Hypothalamus (tissue), 51 donors: ENCODE measurements at places on chromosomes 4 and X.

GRCh38 chr4:60657807-60658206 is 542.3 kb upstream of the ADGRL3 start:
- no peak for DNase-seq

- no peak for DNase-seq
Observed at GRCh38 chrX:100408713-100409609, 1.1 kb downstream of the PCDH19 start.

DNA sequence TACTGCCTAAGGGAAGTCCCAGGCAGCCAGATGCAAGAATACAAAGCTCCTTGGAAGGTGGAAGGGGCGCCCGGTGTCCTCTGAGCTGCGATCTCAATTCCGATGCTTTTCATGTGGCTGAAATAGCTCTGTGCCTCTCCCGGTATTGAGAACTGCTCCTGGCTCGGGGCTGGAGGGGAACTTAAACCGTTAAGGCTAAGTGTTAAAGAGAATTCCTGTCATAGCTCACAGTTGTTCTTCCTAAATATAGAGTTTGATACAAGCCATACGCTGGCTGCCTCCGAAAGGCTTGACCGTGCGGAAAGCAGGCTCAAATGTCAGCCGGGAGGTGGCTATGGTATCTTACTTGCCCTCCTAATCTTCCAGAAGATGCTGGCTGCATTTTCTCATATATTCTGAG is at the start of gene SMPX:
SMPX (minus strand) TSS at position 157 of the 400 bp plus-strand sequence. CDS start 3,826 bp downstream, outside the sequence.
- no peak for DNase-seq

DNA sequence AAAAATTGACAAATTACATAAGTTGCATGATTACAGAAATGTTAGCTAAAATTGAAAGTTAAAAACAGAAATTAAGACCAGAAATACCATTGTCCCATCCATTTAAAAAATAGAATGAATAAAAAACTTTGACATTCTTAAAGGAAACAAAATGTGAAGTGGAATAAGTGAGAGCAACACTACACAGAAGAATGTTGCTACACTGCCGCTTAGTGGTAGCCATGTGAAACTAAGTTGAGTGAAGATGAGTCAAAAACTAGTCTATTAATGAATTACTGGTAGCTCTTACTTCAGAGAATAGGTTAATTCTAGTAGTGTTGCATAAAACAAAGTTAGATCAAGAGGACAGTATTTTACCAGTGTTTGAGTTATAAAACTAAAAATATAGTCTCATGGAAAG is 571.0 kb upstream of the KLHL4 start:
- no peak for DNase-seq

DNA sequence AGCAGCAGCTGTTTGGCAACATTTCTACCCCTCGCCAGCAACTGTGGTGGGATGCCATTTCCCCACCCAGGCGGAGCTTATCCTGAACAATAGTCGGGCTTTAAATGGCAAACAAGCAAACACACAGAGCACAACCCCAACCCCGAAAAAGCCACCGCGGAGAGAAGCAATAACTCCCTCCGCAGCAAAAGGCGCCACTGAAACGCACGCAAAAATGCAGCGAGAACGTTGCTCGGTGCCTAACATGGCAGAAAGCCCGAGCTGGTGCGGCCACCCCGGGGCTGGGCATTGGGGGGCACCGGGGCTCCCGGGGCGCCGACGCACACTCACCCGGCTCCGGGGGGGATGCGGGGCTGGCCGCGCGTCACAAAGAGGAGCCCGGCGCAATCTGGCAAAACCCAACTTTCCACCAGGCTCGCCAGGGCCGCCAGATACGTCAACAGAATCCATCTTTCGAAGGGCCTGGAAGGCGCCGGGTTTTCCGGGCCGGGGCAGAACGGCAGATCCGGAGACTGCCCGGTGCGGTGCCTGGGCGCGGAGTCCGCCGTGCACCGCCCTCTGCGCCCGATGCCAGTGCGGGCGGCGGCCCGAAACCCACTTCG is 818 bp downstream of the RAI2 start:
- no peak for DNase-seq

- DNase-seq = no peak
Observed at GRCh38 chr4:25588206-25588605, 67.4 kb upstream of the SLC34A2 start.

DNA sequence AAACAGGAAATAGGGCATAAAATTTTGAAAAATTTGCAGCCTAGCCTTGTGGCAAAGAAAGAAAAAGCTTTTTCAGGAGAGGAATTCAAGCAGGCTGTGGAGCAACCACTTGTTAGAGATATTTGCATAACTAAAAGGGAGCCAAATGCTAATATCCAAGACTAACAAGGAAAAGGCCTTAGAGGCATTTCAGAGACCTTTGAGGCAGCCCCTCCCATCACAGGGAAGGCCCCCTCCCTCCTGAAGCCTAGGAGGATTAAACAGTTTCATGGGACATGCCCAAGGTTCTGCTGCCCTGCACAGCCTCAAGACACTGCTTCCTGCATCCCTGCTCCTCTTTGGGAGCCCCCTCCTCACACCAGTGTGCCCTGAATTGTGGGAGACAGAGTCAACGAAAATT is 275.4 kb upstream of the SFRP2 start:
- no peak for DNase-seq

DNA sequence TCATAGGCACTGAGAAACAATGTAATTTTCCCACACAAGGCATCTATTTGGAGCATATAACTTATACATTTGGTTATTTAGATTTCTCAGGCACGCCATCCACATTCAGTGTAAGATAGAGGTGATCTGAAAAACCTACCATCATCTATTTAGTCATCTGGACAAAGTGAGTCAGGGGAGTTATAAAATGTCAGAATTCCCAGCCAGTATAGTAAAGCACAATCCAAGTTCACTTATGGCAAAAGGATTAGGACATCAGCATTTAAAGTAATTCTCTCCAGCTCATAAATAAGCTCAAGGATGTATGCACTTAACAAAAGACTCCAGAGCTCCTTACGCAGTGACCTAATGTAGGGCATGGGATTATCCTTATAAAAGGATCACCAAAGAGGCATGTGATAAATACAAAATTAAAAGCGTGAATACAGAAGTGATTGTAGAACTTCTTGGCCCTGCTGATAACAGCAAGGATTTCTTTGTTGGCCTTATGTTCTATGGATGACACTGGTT is 65.3 kb upstream of the DCLK2 start:
- DNase-seq = no peak

DNA sequence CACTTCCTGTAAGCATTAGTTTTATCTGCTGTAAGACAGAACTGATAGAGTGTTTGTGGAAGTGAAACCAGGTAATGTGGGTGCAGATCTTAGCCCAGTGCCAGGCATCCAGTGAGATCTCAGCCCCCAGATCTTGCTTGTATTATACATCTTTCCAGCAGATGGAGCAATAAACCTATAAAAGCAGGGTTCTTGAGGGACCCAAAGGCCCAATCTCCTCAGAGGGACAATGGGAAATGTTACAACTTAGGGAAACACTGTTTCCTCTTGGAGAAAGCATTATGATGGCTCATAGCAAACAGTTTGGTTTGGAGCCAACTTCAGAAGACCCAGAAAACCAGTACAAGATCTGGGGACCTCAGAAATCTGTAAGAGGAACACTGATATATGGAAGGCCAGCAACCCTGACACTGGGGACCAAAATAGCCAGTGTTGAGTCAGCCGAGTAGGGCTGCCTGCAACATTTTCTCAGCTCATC is 206.3 kb downstream of the SLC7A11 start:
- no peak for DNase-seq

GRCh38 chr4:152573861-152574260 is 38.0 kb upstream of the FBXW7 start:
- no peak for DNase-seq
